ENCODE measurements at places on chromosomes 11 and 22.
A peak's percentile ranks its signal among the peaks of the same experiment; 100 is the strongest.

- DNase-seq: no peak
Measured at GRCh38 chr11:28123151-28123581, 15.0 kb downstream of the METTL15 start.

GRCh38 chr11:120903686-120904085 lies 120.2 kb upstream of the TBCEL start:
- DNase-seq: no peak

- DNase-seq: no peak
Measured at GRCh38 chr22:44246615-44247326, 66.0 kb downstream of the SHISAL1 start.

DNA sequence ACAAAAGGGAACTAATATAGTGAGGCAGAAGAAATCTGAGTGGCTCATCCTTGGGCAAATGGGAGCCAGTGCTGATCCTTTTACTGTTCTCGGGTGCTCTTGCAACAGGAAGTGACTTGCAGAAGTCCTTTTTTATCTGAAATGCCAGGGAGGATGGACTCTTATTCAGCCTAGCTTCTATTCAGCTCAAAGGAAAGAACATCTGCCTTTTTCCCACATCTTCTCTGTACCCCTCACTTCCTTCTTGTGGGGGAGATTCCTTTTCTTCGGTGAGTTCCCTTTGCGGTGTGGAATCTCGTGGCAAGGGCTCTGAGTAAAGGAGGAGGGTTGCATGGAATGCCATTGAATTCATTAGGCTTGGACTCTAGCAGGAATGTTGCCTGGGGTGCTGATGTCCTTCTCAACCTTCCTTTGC lies 76.2 kb downstream of the ZBTB16 start:
- DNase-seq: no peak

GRCh38 chr11:15093432-15093831 lies 20.0 kb downstream of the CALCB start:
- DNase-seq: no peak

GRCh38 chr22:35023692-35024363 lies 42.1 kb upstream of the ISX start:
- peak; percentile 77 for DNase-seq

DNA sequence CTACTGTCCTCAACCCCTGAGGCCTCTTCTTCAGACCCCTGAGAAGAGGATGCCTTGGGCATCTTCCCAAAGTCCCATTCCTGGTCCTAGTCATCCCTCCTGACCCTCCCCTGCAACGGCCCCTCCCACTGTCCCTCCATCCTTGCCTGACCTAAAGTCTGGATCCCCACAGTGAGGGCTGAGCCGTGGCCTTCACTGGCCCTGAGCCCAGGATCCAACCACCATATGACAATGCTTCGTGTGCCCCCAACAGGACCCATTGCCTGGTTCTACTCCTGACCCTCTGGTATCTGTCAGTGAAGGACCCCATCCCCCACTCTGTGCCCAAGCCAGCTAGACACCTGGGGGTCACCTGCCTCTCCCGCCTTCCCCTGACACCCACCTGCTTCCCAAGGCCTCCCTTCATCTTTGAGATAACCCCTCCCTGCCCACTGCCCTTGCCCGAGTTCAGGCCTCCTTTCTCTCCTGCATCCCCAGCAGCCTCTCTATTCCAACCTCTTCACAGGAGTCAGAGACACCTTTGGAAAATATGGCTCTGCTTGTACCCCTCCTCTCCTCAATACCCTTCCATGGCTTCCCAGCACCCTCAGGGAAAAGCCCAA lies 48.0 kb downstream of the LRRC32 start:
- no peak for DNase-seq

DNA sequence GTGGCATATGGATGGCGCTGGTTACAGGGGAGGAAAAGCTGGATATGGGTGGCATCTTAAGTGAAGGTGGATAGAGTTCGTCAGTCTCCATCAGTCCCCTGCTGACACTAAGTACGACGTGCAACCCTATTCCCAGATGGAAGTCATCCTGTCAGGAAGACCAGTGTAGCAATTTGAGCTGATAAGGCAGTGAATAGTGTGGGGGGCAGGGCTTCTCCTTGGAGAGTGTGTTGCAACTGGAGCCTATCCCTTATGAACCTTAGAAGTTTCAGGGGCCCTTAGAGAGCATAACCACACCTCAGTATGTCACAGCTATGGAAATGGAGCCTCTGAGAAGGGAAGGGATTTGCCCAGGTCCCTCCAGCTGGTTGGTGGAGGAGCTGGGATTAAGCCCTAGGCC lies 36.1 kb upstream of the ANKK1 start:
- no peak for DNase-seq

- DNase-seq: no peak
Measured at GRCh38 chr11:103441021-103441420, 331.8 kb downstream of the DYNC2H1 start.

- DNase-seq: no peak
Measured at GRCh38 chr11:115916608-115917007, 412.4 kb upstream of the CADM1 start.

GRCh38 chr11:119322360-119322739 lies 5.4 kb upstream of the MCAM start:
- no peak for DNase-seq

- no peak for DNase-seq
Measured at GRCh38 chr11:12531681-12532080, 142.5 kb upstream of the TEAD1 start.

DNA sequence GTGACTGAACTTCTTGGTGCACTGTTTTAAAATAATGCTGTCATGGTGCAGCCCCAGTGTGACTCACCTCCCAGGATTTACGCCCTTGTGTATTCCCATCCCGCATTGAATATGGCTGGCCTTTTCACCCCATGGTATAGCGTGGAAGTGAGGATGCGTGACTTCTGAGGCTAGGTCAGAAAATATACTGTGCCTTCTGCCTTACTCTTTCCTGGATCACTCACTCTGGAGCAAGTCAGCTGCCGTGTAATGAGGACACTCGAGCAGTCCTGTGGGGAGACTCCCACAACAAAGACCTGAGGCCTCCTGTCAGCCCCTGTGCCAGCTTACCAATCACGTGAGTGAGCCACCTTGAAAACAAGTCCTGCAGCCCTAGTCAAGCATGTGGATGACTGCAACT lies 471.9 kb upstream of the KIRREL3 start:
- no peak for DNase-seq

DNA sequence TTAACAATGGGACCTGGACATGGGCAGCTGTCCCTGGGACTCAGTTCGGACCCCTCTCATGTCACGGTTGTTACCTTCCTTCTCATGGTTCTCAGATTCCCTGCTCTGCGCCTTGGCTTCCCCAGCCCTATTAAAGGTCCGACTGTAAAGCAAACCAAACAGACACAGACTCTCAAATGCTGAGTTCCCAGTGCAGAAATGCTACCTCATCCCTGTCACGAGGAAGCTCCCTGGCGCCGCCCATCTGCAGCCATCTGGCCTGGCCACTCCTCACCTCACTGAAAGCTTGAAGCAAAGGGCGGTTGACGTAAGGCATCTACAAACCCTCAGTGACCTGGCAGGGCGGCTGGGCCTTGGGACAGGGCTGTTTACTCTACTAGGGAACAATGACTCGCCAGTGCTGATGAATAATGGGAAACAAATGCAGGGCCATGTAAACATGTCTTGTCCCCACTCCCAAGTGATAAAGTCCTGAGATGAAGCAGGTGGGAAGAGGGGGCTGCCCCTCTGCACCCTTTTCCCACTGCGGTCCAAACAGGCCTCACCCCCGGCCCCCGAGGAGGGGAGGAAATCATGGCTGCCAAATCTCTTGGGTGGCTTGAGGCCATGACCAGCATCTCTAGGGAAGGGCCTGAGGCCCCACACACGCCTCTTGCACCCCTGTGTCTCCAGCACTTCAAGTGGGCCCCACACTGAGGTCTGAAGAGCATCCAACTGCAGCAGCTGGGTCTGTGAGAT lies 49.3 kb downstream of the SCUBE1 start:
- no peak for DNase-seq

GRCh38 chr22:50253046-50253915 lies 2.2 kb upstream of the HDAC10 start:
- DNase-seq: no peak

- DNase-seq: peak; percentile 12
Measured at GRCh38 chr11:133982876-133983275, 26.1 kb upstream of the IGSF9B start.

DNA sequence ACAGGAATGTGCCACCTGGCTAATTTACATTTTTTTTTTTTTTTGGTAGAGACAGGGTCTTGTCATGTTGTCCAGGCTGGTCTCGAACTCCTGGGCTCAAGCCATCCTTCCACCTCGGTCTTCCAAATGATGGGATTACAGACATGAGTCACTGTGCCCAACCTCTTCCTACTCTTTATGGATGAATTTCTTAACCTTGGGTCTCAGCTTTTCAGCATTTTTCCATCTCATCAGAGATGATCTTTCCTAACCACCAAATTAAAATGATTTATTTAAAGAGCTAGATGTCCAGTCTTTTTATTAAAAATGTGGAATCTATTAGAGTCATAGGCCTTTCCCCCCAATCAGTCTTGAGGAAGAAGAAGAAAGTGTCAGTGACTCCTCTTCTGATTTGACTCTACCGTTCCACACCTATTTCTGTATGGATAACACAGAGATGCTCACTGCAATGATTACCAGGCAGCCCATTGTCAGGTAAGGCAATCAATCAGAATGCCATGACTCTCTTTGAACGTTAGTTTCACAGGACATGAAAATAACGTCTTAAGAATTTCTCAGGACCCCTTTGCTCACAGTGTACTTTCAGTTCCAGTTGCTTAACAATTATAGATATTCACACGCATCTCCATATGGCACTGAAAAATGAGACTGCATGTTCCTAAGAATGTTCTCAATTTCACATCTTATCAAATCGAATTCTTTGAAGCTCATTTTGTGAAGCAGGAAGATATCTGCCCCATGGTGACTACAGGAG lies 51.0 kb downstream of the MIAT start:
- DNase-seq: no peak

DNA sequence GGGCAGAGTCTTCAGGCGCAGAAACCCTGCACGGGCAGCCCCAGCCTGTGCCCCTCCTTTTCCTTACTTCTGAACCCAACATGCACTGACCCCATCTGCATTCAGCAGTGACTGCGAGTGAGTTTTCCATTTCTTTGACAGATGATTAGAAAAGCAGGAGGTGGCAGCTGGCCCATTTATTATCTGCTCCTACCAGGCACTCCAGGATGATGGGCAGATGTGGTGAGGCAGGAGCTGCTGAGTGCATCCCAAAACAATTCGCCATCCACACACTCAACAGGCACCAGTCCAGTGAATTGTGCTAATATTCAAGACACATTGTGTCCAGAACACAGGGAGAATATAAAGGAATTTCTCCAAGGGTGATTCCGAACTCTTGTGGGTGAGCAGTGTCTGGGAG lies 208.5 kb downstream of the TENM4 start:
- no peak for DNase-seq

DNA sequence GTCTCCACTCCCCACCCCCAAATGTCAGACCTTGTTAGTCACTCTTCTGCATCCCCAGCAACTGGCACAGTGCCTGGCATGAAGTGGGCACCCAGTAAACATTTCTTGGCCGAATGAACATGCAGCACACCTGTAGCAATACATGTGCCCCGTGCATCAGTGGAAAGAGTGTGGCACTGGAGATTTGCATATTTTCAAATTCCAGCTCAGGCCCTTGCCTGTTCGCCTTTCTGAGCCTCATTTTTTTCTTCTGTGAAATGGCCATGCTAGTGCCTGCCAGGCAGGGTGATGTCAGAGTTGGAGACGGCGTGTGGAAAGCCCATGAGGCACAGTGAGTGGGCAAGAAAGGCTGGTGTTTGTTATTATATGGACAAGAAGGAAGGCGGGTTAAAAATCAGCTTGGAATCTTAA lies 38.7 kb downstream of the CD82 start:
- DNase-seq: no peak

GRCh38 chr11:84012171-84012826 lies 726.1 kb upstream of the CCDC90B start:
- no peak for DNase-seq

DNA sequence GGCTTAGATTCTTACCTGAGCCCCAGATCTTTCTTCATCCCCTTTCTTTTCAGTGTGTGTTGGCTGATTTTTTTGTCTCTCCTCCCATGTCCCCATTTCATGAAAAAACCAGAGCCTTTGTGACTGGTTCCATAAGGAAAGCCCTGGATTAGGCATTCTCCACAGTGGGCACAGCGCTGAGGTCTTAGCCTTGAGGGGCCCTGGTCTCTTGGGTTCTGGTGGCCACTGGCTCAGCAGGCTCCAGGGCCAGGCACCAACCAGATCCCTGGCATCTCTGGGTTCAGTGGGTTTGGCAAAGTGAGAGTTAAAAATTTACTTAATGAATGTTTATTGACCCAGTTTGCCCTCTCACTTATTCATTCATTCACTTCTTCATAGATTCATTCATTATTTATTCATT lies 49.5 kb upstream of the ACCSL start:
- no peak for DNase-seq

All from posterior cingulate gyrus (tissue), 11 donors.